Stomach (tissue), 19 donors: ENCODE measurements at places on chromosomes 3 and 15. TPM values are rescaled to one million over a fixed set of nuclear protein-coding genes. Genes with fewer than 3 reads are reported as not detected.

Gene STAB1
- 213 TPM for total RNA-seq

Gene MOBP
- not detected for total RNA-seq

Gene TRPC1
- 4.8 TPM for total RNA-seq

Gene ZIC4
- total RNA-seq: not detected

Gene GPR176
- total RNA-seq: 1.3 TPM

Gene RBP2
- total RNA-seq: 52.7 TPM

Gene VIPR1
- total RNA-seq: 10.1 TPM

Gene GPR27
- total RNA-seq: 5.1 TPM

Gene SHC4
- total RNA-seq: 0.43 TPM

DNA sequence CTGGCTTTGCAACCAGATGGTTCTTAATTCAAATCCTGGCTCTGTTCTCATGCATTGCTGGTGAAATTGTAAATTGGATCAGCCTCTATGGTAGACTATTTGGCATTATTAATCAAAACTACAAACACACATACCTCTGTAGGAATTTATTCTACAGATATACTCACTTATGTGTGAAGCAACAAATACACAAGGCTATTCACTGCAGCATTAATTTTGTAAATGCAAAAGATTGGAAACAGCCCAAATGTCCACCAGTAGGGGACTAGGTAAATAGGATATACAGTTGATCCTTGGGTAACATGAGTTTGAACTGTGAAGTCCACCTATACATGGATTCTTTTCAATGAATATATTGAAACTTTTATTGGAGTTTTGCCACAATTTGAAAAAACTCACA lies 29.5 kb upstream of the LCTL start:
- H3K27me3 ChIP-seq: no peaks in the 10 kb centered on the region
- no peak for DNase-seq
- no peak overlapping the region for H3K27ac ChIP-seq

DNA sequence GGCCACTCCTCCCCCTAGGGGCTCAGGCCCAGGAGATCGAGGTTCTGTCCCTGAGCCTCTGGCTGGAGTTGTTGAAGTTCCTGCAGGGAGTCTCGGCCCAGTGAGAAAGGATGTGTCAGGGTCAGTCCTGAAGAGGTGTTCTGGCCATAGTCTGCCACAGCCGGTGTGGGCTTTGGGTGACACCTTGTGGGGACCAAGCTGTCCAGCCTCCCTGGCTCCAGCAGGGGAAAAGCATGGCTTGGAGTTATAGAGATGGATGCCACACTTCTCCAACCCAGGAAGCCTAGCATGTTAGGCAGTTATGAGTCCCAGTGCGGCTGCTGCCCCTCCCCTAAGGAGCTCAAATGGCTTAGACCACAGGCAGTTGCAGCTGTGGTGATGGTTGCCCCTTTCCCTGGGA lies 945.6 kb upstream of the GBE1 start:
- no peak overlapping the region for H3K27ac ChIP-seq
- DNase-seq: peak; percentile 35
- H3K4me1 ChIP-seq: no peaks in the 10 kb centered on the region
- H3K4me3 ChIP-seq: no peak overlapping the region

DNA sequence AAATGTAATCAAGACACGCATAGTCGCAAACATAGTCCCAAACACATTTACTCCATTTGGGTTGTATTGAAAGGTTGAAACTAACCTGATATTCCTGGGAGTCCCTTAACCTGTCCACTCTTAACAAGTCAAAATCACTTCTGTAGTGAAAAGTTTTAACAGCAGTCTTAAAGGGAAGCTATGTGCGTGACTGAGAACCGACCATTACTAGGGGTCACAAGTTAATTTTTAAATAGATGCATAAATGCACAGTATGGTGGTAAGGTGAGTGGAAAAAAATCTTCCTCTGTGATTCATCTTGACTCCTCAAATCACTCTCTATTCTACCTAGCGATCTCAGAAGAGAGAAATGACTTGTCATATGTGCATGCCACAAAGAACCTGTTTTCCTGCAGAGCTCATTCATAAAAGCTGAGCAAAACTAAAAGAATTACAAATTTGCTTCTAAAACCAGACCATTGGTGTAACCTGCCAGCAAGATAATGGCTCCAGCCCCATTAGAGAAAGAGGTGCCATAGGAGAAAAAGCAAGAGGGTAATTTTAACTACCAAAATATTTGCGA lies 4.8 kb downstream of the GPR15 start:
- no peak overlapping the region for H3K27ac ChIP-seq
- no peaks in the 10 kb centered on the region for H3K36me3 ChIP-seq
- DNase-seq: no peak
- no peaks in the 10 kb centered on the region for H3K4me1 ChIP-seq
- H3K27me3 ChIP-seq: no peaks in the 10 kb centered on the region
- no peak overlapping the region for H3K4me3 ChIP-seq

DNA sequence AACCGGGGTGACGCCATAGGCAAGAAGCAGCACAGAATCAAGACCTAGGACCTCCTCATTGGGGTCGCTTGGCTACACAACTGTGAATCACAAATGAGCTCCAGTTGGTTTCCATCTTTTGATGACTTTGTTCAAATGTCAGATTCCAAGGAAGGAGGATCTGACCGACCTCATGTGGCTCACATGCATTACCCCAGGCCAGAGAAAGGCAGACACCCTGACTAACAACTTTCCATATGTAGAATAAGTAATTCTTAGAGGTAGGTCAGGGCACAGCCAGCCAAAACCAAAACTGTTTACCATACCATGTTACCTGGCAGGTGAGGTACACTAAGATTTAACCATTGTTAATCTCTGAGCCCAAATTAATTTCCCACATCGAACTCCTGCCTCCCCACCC lies 96.5 kb downstream of the CCNL1 start:
- H3K36me3 ChIP-seq: no peaks in the 10 kb centered on the region
- peaks cover 11% of the 10 kb centered on the region for H3K4me1 ChIP-seq
- no peak overlapping the region for H3K27ac ChIP-seq
- H3K4me3 ChIP-seq: no peak overlapping the region
- no peak for DNase-seq

GRCh38 chr3:20546636-20547035 lies 360.6 kb upstream of the SGO1 start:
- DNase-seq: no peak
- H3K27me3 ChIP-seq: no peaks in the 10 kb centered on the region

GRCh38 chr3:20808864-20809263 lies 622.9 kb upstream of the SGO1 start:
- H3K4me3 ChIP-seq: no peak overlapping the region
- no peaks in the 10 kb centered on the region for H3K36me3 ChIP-seq
- H3K27me3 ChIP-seq: no peaks in the 10 kb centered on the region

DNA sequence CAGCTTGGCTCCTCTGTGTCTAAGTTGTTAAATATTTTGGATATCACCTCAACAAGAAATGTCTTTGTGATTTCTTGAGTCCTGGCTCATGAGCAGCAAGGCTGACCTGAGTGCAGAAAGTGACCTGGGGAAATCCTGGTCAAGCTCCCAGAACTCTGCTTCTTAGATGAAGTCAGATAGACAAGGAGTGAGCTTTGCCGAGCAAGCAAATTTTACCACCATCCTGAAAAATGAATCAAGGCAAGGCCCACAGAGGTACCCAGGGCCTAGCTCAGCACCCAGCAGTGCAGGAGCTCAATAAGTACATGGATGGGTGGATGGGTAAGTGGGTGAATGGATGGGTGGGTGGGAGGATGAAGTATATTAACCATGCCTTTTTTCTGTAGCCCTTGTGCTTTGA lies 291.8 kb downstream of the UACA start:
- H3K36me3 ChIP-seq: no peaks in the 10 kb centered on the region
- no peaks in the 10 kb centered on the region for H3K27me3 ChIP-seq
- no peak overlapping the region for H3K27ac ChIP-seq
- H3K4me1 ChIP-seq: peaks cover 29% of the 10 kb centered on the region
- no peak for DNase-seq
- H3K4me3 ChIP-seq: no peak overlapping the region

DNA sequence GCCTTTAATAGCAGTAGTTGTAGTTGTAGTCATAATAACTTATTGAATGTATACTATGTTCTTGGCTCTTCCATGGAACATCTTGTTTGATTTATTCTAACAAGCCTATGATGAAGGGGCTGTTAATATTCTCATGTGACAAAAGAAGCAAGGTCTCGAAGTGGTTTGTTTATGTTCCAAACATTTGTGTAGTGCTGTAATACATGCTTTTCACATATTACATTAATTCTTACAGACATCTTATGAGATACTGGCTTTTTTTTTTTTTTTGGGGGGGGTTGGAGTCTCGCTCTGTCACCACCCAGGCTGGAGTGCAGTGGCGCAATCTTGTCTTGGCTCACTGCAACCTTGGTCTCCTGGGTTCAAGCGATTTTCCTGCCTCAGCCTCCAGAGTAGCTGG lies 252.3 kb downstream of the PTPRG start:
- peaks cover 18% of the 10 kb centered on the region for H3K4me1 ChIP-seq
- no peaks in the 10 kb centered on the region for H3K27me3 ChIP-seq
- DNase-seq: no peak

DNA sequence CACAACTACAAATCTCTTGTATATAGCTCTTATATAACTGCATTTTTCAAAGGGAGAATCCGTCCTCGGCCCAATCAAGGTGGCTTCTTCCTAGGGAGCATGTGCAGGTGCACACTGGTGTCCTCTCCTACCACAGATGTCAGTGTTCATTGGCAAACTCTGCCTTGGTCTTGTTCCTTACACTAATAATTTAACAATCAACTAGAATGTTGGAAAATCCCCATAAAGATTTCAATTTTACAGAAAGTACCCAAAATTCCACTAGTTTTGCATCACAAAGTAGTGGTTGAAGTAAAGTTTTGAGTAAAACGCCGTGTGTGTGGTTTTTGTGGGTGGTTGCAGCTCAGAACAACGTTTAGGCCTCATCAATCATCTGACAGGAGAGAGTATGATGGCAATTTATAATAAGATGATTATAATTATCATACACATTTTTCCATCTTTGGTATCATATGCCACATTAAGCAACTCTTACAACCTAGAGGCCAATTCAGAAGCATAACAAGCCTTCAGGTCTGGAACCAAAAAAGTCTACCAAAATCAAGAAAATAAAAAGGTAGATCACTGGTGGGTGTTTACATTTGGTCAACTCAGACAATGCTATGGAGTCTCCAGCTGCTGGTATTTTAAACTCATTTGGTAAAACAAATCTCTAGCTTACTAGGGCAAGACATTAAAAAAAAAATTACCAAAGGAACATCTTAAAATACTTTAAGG lies 128.9 kb upstream of the BHLHE40 start:
- no peak overlapping the region for H3K4me3 ChIP-seq
- peaks cover 7% of the 10 kb centered on the region for H3K4me1 ChIP-seq
- H3K36me3 ChIP-seq: no peaks in the 10 kb centered on the region
- H3K27ac ChIP-seq: no peak overlapping the region

GRCh38 chr3:111593666-111594065 lies 1.5 kb downstream of the ZBED2 start:
- H3K27ac ChIP-seq: no peak overlapping the region
- no peaks in the 10 kb centered on the region for H3K36me3 ChIP-seq
- H3K4me1 ChIP-seq: no peaks in the 10 kb centered on the region
- DNase-seq: no peak

DNA sequence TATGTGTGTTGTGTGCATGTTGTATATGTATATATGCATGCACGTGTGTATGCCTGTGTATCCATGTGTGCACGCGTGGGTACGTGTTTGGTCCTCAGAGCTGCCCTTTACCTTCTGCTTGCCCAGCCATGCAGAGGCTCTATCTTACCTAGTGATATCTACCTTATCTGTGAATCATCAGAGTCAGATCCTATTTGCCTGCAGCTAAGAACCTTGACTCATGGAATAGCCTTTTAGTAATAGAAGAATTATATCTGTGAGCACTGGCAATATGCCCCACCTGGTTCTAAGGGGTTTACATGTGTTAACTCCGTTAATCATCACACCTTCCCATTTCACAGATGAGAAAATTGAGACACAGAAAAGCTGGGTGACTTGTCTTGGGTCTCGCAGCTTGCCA lies 11.0 kb downstream of the PGPEP1L start:
- H3K4me3 ChIP-seq: no peak overlapping the region
- no peaks in the 10 kb centered on the region for H3K27me3 ChIP-seq
- H3K4me1 ChIP-seq: no peaks in the 10 kb centered on the region
- H3K27ac ChIP-seq: no peak overlapping the region
- no peaks in the 10 kb centered on the region for H3K36me3 ChIP-seq
